IPS DF 19.7 (cell line): ENCODE measurements at places on chromosomes 6 and 20.

GRCh38 chr6:141088171-141088570 is 1044.6 kb upstream of the GJE1 start:
- no peak for DNase-seq

DNA sequence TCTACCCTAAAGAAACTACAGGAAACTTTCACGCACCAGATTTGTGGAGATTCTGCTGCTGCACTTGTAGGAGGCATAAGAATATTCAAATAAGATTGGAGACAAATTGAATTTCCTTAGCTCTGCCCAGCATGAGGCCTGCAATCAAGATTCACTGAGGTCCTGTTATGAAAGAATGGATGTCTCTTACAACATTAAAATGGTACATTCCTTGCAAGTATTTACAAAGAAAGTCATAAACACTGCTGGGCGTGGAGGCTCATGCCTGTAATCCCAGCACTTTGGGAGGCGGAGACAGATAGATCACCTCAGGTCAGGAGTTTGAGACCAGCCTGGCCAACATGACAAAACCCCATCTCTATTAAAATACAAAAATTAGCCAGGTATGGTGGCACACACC is 74.0 kb upstream of the MAP3K4 start:
- no peak for DNase-seq

DNA sequence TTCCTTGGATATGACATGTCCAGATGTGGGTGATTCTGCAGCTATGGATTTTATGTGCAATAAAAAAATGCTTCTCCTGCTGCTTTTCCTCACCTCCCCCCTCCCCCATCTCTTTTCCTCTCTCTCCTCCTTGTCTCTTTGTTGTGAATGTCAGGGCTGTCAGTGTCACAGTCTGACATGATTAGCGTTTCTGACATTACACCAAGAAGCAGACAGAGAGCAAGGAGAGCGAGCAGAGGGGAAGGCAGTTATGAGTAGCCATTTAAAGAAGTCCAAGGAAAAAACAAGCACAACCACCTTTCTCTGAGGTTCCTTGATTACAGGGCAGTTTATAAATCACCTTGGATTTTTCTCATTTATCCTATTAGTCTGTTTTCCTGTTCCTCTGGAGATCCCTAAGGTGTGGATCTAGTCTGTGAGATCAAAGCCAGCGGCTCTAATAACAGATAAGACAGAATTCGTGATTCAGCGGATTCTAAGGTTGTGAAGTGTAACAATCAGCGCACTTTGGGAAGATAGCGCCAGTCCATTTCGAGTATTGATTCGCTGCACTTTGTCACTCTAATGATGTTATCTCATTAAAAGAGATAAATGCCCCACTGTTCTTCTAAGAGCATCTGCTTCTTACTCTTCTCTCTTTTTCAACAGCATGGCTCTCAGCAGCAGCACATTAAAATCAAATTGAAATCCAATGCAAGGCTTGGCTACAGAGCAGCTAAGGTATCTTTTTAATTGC is 101.4 kb downstream of the BACH2 start:
- no peak for DNase-seq

- no peak for DNase-seq
These were observed 213.2 kb upstream of the MANEA start for GRCh38 chr6:95364016-95364604.

DNA sequence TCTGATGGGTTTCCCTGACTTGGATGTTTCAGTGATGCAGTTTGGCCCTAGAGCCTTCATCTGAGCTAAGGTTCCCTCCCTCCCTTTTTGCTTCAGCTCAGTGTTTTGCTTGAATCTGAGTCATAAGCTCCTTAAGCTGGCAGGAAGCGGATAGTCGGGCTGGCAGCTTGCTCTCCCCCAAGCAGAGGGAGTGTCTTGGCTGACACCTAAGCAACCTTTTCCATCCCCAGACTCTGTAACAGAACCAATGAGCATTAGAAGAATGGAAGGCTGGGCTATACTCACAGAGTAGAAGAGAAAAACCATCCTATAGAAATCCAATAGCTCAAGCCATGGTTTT is 98.3 kb downstream of the HAO1 start:
- no peak for DNase-seq

GRCh38 chr20:5822569-5822968 is 72.4 kb downstream of the SHLD1 start:
- no peak for DNase-seq

- no peak for DNase-seq
These were observed 26.9 kb downstream of the ANKEF1 start for GRCh38 chr20:10061641-10062040.

- no peak for DNase-seq
These were observed 36.0 kb downstream of the YTHDF1 start for GRCh38 chr20:63179687-63180568.

- DNase-seq = no peak
These were observed 17.9 kb upstream of the THEMIS start for GRCh38 chr6:127918506-127919427.

- no peak for DNase-seq
These were observed 207.7 kb upstream of the SNX9 start for GRCh38 chr6:157615420-157615769.

DNA sequence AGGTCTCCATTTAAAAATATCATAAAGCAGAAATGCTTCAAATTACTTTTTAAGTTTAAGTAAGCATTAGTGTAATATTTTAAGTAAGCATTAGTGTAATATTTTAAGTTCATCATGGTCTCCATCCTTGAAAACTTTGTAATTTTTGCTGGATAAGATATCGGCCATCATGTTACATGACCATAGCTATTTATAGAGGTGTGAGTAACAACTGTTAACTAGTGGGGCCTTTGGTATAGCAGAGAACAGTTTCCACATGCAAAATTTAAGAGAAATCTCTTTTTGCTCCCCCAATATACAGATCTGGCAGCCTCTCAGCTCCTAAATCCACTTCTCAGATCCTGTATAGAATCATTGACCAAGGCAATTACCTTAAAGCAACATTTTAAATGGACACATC is 468 bp downstream of the TRDN start:
- DNase-seq = no peak

GRCh38 chr6:148934539-148934938 is 187.7 kb downstream of the UST start:
- no peak for DNase-seq

GRCh38 chr6:73030791-73031782 is 194.2 kb downstream of the KHDC1L start:
- no peak for DNase-seq

- DNase-seq = peak; percentile 63
These were observed at the start of gene LPIN3 for GRCh38 chr20:41340327-41341055. Gene LPIN3, plus strand, starts transcription at chr20:41340821. Its CDS starts 4,983 bp downstream, at chr20:41345804.

- no peak for DNase-seq
These were observed 7.0 kb downstream of the KAT14 start for GRCh38 chr20:18144541-18145099.

DNA sequence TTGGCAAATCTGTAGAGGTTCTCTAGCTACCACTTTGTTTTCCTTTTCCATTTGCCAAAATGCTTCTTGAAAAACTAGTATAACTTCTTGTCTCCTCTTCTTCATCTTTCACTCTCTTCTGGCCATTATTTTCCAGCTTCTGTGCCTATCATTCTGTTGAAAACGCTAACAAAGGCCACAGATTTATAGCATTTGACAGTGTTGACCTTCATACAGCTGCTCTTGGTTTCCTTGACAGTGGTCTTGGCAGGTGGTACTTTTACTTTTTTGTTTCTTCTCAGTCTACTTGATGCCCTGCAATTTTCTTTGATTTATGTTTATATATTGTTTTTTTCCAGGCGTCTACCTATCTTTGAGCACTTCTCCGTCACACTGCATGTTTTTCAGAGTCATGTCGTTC is 23.7 kb downstream of the TRMT11 start:
- DNase-seq = no peak

DNA sequence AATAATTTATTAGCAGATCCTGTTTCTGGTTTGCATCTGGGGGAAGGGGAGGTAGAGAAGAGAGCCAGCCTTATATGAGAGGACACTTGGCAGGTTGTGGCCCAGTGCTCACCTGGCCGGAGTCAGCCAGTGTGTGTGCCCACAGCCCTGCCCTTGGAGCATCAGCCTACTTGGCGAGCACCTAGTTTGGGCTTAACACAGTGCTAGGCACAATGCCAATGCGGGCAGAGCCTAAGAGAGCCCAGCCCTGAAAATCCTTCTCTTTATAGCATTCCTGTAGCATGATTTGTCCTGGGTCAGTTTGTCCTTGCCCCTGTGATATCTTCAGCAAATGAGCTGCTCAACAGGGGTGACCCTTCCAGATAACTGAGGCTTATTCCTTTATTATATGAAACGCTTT is 73.0 kb downstream of the SLX4IP start:
- no peak for DNase-seq

GRCh38 chr6:166754218-166755030 is 127.4 kb upstream of the RPS6KA2 start:
- DNase-seq = no peak

DNA sequence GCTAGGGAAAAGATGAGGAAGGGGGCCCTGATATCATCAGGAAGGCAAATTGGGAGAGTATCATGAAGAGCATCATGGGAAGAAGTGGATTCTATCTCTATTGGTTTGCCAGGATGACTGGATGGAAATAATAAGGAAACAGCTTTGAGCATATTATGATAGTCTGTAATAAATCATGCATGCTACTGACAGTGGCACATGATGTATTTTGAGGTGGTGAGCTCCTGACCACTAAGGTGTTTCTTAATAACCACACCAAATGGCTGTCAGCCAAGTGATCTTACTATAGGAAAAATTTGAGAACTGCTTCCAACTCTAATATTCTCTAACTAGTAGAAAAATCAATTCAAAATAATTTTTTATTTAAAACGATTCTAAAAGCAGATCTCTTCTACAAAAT is 548.4 kb upstream of the JAG1 start:
- DNase-seq = no peak

- DNase-seq = no peak
These were observed 38.7 kb upstream of the PDE10A start for GRCh38 chr6:165701564-165702354.

DNA sequence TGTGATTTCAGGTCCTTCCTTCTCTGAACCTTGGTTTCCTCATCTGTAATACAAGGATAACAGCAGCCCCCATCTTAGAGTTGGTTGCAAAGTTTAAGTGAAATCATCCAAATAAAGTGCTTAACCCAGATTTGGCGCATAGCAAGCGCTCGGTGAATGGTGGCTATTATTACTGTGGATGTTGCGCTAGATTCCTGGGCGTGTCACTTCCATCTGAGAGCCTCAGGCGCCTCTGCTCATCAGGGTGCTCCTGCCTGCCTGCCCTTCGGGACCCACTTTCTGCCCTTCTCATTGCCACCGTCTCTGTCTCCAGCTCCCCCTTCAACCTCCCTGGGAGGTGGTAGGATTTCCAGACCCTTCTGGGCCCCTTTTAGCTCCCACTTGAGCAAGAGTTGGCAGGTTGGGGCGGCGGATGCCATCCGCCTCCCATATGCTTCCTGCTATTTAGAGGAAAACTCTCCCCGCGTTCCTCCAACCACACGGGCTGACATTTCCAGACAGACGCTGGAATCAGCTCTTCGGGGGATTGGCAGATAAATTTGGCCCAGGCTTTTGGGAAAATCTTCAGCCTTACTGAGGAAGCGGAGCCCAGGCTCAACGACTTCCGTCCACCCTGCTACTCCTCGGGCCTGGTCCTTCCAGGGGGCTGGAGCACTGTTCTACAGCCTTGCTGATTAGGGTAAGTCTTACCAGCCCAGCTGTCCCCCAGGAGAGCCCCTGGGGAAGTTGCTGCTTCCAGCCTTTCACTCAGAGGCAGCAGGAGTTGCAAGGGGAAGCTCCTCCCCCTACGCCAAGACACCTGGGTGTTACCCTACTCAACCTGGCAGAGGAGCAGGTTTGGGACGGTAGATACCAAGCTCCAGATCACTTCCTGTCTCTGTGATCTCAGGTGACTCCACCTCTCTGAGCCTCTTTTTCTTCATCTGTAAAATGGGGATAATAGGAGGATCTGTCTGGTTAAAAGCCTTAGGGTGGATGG is 71.5 kb downstream of the DLGAP4 start:
- DNase-seq = no peak

GRCh38 chr6:13419422-13420195 is 67.8 kb downstream of the GFOD1 start:
- no peak for DNase-seq

GRCh38 chr6:11950109-11950508 is 62.0 kb upstream of the HIVEP1 start:
- no peak for DNase-seq

DNA sequence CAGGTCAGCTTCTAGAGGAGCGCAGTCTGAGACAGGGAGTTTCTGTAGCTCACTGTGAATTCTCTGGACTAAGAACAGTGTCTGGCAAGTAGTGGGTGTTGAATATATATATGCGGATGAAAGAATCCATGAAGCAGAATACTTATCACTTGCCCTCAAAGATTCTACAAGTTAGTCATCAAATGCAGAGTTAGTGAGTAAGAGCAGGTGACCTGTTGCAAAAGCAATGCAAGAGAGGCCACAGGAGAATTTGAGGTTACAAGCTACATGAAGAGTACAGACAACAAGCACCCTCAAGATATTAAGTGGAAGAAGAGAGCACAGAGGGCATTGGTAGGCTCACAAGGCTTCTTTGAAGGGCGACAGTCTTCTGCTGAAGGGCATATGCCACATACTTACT is 103.4 kb upstream of the BTBD3 start:
- no peak for DNase-seq

GRCh38 chr6:21856844-21857243 is 263.3 kb downstream of the SOX4 start:
- DNase-seq = no peak

DNA sequence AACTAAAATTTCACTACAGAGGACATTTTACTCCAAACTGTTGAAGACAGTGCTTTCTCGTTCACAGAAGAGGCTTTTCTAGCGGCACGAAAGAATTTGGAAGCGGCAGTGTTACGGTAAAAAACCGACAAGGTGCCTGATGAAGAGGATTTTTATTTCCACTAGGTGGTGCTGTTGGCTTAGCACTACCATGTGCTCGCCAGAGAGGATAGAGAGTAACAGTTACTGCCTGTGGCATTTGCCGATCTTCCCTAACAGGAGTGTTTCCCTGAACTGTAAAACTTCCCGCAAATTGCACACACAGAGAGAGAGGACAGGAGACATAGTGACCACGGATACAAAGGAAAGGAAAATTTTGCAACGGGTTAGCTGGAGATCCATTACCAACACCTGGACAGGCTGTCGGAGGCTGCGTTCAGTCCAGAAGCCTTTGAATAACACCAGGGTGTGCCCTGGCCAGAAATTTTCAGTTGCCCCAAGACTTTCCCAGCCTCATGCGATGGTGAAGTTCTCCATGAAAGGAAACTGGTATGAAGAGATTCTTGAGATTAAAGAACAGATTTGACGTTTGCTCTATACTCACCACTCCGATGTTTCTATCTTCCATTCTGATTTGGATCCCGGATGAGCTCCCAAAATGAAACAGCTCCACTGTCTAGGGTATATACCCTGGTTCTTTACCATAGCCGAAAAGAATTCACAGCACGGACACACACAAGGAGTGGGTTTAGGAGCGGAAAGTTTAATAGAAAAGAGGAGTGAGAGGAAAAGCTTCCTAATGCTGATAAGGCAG is 48.1 kb downstream of the HLA-DPB1 start:
- no peak for DNase-seq

DNA sequence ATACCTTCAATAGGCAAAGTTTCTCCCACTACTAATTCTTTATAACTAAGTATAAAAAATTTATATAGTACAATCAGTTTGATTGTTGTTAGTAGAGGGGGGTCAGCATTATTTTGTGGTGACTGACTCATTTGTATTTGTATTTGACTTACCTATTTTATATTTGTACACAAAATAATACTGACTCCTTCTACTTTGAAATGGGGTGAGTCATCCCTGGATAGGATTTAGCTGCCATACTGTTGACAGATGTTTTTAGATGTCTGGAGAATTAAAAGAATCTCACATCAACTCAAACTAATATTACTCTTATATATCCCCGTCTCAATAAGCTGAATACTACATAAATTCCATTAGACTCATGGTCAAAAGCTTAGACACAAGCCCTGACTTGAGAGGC is 114.9 kb downstream of the FRK start:
- DNase-seq = no peak

GRCh38 chr6:123811378-123811777 is 7.7 kb downstream of the NKAIN2 start:
- no peak for DNase-seq
